ENCODE measurements at places on chromosomes 6 and 20.

GRCh38 chr6:162974685-162975084, 246.9 kb downstream of the PACRG start:
- DNase-seq: no peak

DNA sequence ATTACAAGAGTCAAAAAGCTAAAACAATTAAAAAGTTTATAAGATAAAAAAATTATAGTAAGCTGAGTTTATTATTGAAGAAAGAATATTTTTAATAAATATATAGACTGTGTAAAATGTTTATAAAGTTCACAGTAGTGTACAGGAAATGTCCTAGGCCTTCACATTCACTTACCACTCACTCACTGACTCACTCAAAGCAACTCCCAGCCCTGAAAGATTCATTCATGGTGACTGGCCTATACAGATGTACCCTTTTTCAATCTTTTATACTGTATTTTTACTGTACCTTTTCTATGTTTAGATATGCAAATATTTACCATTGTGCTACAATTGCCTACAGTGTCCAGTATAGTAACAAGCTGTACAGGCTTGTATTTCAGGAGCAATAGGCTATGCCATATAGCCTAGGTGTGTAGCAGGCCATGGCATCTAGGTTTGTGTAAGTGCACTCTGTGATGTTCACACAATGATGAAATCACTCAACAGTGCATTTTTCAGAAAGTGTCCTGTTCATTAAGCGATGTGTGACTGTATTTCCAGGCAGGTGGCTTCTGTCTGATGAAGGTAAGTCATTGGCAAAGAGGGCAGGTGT, 130.2 kb downstream of the BTBD3 start:
- no peak for DNase-seq

DNA sequence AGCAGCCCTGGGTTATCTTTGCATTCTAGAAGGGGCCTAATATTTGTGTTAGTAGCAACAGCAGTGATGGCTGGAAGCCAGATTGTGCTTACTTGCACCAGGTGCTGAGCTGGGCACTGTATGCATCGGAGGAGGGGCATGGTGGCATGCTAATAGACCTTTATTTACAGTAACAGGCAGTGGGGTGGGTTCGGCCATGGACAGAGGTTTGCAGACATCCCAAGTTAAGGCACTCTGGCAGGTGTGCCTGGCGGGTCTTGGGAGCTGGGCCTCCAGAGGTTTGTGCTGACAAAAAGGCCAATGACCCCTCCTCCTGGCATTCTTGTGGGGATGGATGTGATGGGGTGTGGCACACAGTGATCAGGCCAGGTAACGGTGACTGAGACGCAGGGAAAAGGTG, 39.0 kb upstream of the CD93 start:
- no peak for DNase-seq

DNA sequence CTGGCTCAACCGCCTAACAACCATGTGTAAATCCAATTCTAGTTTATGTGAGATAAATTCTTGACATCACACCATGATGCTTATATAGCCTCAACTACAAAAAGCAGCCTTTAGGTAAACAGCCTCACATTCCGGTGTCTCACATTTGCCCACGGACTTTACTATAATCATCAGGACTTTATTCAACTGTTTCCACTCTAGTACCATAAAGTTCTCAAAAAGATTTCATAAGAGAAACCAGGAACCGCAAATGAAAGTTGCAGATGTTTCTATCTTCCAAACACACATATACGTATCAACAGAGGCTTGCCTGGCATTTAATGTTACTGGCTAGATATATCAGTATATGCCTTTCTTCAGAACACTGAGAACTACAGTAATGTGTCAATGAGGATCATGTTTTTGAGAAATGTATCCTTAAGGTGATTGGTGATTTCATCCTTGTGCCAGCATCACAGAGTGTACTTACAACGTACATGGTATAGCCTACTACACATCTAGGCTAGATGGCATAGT, 80.0 kb downstream of the EPB41L2 start:
- DNase-seq: no peak

DNA sequence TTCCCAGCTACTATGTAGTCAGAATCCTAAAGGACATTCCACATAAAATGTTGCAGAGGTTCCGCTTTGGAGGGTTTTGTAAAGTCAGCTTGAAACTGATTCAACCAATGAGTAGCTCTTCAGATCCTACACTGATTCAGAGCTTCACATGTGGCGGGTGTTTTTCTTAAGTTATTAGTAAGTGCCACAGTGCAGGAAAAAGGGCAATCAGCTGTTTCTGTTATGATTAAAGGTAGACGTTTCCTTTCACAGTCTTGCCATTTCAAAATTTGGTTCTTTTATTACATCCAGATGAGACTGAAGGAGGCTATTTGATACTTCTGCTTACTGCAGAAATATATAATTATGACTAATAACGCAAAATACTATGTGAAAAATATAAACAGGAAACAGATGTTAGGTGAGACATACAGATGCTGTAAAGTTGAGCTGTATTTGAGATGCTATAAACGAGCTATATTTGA, 443.9 kb downstream of the CDKAL1 start:
- no peak for DNase-seq
